Activated T-helper 9 cell treated with anti-CD3 and anti-CD28 coated beads, Interleukin-2, amount 50 U/mL, for 16 hours (primary cell): ENCODE measurements at places on chromosomes 1 and 21.

DNA sequence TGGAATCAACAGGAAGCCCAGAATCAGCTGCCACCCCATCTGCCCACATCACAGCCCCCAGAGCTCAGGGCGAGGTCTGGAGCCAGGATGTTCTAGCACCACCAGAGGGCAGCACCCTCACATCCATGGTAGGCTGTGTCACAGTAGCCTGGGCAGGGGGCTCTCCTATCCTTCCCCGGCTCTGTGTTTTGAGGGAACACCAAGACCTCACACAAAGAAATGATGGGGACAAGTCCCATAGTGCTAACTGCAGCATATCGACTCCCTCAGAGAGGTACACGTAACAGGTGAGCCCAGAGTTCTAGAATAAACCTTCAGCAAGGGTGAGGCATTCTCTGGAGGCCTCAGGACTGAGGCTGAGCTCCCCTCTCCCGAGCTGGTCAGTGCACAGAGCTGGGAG lies 2.3 kb upstream of the KCNC4 start:
- peak; percentile 53 for DNase-seq

- no peak for DNase-seq
These were observed 40.0 kb downstream of the TMCO4 start for GRCh38 chr1:19759740-19760089.

DNA sequence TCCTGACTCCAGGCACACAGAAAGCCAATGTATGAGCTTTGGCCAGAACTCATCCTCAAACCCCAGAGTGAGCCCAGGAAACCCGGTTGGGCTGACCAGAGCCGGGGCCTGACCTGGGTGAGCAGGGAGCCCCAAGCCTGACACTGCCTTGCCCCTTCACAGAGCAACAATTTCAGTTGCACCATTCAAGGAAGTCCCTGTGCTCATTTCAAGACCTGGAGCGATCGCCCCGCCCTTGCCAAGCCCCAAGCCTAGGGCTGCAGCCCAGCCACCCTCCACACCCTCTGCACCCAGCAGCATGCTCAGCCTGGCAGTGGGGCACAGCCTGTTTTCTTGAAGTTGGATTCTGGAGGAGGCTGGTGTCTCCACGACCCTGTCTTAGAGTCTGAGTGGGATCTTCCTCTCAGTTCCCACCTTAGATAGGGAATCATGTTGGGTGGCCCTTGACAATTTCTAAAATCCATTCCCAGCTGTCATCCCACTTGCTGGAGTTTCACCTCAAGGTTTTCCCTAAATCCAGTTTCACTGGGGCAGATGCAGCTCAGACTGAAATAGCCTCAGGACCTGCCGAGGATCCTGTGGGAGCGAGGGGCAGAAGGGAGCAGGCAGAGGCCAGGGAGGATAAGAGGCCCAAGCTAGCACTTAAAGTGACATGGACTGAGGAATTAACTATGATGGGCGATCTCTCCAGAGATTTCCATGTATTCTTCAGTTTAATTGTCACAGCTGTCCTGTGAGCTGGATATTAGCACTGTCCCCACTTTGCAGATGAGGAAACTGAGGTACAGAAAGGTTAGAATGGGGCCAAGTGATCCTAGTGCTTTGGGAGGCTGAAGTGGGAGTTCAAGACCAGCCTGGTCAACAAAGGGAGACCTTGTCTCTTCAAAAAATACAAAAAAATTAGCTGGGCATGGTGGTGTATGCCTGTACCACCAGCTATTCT lies 2.5 kb downstream of the NBL1 start:
- no peak for DNase-seq

DNA sequence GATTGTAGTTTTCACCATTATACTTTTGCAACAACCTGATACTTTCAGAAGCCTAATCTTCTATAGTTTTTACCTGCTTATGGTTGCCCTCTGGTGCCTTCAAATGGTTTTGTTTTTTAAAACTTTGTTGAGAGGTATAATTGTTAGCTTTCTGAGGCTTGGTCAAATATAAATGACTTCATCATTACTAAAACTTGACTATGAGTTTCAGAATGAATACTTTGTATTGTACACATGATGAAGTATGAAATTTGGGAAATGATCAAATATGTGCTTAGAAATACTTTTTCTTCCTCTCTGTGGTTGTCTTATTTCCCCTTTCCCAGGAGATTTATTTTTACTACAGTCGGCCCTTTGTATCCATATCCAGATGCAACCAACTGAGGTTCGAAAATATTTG lies 151.8 kb upstream of the B3GALT2 start:
- no peak for DNase-seq

GRCh38 chr21:41805038-41805437 lies 38.2 kb upstream of the RIPK4 start:
- DNase-seq, result no peak

DNA sequence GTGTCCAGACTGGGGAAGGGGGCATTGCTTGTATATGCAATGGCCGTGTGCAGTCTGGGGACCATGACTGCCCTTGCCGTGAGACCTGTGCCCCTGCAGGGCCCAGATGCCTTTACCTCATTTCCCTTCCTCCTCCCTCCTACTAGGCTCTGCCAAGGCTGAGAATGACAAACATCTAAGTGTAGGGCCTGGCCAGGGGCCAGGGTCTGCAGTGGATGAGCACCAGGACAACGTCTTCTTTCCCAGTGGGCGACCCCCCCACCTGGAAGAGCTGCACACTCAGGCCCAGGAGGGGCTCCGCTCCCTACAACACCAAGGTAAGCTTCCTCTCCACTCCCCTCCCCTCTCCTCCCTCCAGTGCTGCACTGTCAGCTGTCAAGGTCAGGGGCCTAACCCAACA lies 49.5 kb downstream of the YARS1 start:
- DNase-seq, result no peak

- no peak for DNase-seq
These were observed 12.4 kb downstream of the HMGN1 start for GRCh38 chr21:39336457-39337008.

GRCh38 chr1:213119794-213120193 lies 68.8 kb downstream of the RPS6KC1 start:
- no peak for DNase-seq

GRCh38 chr1:152967201-152967600 lies 3.2 kb upstream of the SPRR4 start:
- DNase-seq, result no peak

GRCh38 chr1:21524686-21525339 lies 15.6 kb downstream of the ALPL start:
- no peak for DNase-seq
